ENCODE measurements at places on chromosomes 6 and 20. TPM values are rescaled to one million over a fixed set of nuclear protein-coding genes. Genes with fewer than 3 reads are reported as not detected.

The FAM135A gene
- 98.3 TPM for total RNA-seq

The PLA2G7 gene
- total RNA-seq: 1.9 TPM

The PRIM2 gene
- total RNA-seq: 29.2 TPM

The SLA2 gene
- 0.38 TPM for total RNA-seq

The TSHZ2 gene
- 14.7 TPM for total RNA-seq

The JPH2 gene
- total RNA-seq: 14.8 TPM

The FAM229B gene
- total RNA-seq: 26.5 TPM

The C6orf132 gene
- total RNA-seq: 4.4 TPM

The KLC4 gene
- total RNA-seq: 63.3 TPM

The C20orf204 gene
- total RNA-seq: 1.0 TPM

The HAO1 gene
- total RNA-seq: not detected

The BTN1A1 gene
- not detected for total RNA-seq
